ENCODE measurements at places on chromosomes 5 and 9.

DNA sequence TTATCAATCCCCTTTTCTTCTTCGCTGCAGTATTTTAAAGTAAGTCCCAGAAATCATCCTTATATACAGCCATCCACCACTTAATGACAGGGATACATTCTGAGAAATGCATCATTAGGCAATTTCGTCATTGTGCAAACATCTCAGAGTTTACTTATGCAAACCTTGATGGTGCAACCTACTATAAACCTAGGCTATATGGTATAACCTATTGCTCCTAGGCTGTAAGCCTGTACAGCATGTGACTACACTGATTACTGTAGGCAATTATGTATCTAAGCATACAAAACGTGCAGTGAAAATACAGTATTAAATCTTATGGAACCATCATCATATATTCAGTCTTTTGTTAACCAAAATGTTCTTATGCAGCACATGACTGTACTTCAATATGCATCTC is 36.8 kb downstream of the SAXO1 start:
- no peak for DNase-seq

DNA sequence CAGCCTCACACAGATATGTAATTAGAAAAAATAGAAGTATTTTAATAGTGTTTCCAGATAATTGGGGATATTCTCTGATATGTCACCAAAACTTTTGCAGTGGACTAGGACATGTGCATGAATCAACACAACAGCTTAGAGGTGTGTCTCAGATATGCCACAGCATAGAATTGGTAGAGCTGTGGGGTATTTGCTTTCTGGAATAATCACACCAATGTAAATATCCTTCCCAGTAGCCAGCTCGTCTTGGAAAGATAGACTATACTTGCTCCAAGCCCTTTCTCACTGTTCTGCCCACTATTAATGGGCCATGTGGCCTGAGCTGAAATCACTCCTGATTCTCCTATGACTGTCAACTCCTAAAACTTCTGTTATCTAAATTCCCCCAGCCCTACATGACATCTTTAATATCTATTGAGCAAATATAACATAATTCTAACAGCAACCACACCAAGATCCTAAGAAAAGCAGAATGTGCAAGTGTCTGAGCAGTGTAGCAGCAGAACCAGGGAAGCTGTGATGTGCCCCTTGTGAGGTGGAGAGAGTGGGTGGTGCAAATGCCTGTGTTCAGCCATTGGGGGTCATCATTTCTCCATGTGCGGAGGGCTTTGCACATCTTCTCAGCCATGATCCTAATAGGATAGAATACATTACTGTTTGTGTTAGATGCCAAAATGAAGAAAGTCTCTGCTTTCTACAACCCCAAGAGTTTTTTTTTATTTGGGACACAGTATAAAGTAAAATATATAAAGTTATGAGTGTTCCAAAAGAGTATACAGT is 65.0 kb downstream of the MELK start:
- DNase-seq, result no peak

- no peak for DNase-seq
These were observed 623.5 kb upstream of the NUDT12 start for GRCh38 chr5:104186100-104186499.

GRCh38 chr9:4927701-4928100 is 57.4 kb upstream of the JAK2 start:
- no peak for DNase-seq

- no peak for DNase-seq
These were observed 4.1 kb downstream of the FBXW11 start for GRCh38 chr5:172002310-172002709.

GRCh38 chr9:40927260-40927631 is 201.2 kb downstream of the FOXD4L6 start:
- DNase-seq, result no peak

- no peak for DNase-seq
These were observed 115.6 kb downstream of the XRCC4 start for GRCh38 chr5:83192947-83193346.

DNA sequence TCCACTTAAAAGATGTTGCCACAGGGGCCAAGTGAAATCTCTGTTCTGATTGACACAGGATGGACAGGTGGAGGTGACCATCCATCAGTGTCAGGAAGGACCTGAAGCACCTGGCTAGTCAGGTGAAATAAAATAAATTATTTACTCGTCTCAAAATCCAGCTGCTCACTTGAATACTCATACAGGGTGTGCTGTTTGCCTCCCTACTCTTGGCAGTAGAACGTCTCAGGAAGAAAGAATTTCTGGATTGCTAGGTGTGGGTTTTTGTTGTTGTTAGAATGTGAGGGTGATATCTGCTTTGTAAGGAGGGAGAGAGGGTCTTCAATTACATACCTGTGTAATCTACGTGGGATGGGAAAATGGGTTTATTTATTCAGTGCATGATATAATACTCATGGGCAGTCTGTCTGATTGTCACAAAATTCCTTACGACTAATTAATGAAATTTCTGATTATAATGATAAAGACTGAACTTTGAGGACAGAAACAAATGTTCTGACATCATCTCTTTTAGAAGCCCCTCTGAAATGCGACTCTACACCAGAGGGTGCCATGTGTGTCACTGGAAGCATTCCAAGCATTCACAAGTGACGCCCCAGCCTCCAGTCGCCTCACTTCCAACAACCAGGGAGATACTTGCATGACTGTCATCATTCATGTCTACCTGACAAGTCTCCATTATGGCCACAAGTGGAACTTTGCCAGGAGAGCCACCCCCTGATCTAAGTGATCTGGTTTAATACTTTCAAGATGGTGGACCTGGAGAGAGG is 218.4 kb downstream of the GAPVD1 start:
- no peak for DNase-seq

- no peak for DNase-seq
These were observed 501.0 kb upstream of the EDIL3 start for GRCh38 chr5:84885485-84886258.

DNA sequence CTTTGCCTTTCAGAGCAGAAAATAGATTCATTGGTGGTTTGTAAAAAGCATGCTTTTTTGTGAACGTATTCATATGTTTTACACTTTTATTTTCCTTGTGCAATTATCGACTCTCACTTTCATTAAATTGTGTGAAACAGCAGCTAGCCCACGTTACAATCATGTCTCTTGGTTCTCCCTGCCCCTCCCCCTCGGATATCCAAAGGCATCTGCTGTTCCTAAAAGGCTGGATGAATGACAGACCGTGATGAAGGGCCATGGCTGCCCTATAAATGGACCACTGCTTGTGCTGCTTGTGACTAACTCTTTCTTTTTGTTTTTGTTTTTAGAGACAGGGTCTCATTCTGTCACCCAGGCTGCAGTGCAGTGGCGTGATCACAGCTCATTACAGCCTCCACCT is 17.0 kb upstream of the SEMA4D start:
- DNase-seq, result no peak

GRCh38 chr5:160979385-160979784 is 127.4 kb upstream of the ATP10B start:
- no peak for DNase-seq

- DNase-seq, result no peak
These were observed 278.1 kb downstream of the AOPEP start for GRCh38 chr9:95004411-95005277.

DNA sequence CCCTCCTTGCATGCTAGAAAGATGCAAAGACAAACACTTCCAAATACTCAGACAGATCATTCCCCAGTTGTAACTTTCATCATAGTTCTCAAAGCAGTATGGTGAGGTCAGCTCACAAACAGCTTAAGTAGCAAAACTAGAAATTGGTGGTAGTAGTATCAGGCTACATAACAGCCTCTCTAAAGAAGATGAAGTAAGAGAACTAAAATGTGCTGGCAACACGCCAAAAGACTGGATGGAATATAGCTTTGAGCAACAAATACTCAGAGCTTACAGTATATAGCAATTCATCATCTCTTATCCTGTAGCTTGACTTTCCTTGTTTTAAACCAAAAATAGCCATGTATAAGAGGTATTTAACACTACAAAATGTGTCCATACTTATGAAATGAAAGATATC is 7.5 kb downstream of the PFDN1 start:
- DNase-seq, result no peak

DNA sequence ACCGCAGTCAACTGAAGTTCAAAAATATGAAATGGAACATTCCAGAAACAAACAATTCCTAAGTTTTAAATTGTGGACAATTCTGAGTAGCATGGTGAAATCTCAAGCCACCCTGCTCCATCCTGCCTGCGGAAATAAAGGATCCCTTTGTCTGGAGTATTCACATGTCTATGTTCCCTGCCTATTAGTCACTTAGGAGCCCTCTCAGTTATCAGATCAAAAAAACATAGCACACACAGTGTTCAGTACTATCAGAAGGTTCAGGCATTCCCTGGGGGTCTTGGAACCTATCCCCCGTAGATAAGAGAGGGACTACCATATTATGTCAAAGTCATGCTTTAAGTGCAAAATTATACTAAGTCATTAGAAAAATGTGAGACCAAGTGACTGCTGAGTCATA is 300.8 kb downstream of the SEMA5A start:
- no peak for DNase-seq

DNA sequence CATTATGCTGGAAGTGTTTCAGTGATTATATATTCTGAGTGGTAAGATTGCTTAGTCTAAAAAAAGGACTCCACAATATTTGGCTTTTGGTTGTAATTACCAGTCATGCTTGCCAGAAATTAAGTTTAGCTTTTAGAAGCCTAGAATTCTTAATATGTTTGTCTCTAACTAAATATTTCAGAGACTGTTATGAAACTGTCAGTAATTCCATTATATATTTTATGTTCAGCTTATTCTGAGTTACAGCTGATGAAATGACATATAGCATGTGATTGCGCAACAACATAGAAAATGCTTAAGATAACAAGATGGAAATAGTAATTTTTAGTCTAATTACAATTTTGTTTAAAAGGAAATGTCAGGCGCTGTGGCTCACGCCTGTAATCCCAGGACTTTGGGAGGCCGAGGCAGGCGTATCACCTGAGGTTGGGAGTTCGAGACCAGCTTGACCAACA is 44.2 kb downstream of the KIAA1958 start:
- no peak for DNase-seq

DNA sequence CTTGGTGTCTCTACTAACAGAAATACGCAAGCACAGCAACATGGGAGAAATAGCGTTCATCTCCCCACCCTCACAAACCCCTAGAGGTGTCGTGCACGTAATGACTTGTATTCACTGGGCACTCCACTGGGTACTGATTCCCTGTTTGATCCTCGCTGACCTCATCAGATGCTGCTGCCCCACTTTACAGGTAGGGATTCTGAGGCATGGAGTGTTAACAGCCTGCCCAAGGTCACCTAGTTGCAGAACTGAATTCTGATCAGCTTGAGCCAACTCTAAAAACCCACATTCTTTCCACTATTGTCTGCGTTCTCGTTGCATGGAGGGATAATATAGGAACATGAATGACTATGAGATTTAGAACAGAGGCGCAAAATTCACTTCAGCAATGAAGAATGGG is 96.3 kb downstream of the TRIO start:
- no peak for DNase-seq

- DNase-seq, result no peak
These were observed 156.4 kb upstream of the RFX3 start for GRCh38 chr9:3682186-3682585.

GRCh38 chr5:180315762-180316212 is 23.9 kb upstream of the MAPK9 start:
- DNase-seq, result peak; percentile 73

DNA sequence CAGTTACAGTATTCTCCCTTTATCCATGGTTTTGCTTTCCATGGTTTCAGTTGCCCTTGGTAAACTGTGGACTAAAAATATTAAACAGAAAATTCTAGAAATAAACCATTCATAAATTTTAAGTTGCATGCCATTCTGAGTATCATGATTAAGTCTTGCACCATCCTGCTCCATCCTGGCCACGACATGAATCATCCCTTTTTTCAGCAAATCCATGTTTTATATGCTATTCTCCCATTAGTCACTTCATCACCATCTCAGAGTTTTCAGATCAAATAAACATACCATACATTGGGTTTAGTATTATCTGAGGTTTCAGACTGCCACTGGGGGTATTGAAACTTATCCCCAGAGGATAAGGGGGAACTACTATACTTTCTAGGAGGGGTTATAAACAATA is 234.4 kb upstream of the ATP10B start:
- DNase-seq, result no peak

GRCh38 chr9:108484468-108484867 is 371.3 kb downstream of the ACTL7B start:
- DNase-seq, result no peak

DNA sequence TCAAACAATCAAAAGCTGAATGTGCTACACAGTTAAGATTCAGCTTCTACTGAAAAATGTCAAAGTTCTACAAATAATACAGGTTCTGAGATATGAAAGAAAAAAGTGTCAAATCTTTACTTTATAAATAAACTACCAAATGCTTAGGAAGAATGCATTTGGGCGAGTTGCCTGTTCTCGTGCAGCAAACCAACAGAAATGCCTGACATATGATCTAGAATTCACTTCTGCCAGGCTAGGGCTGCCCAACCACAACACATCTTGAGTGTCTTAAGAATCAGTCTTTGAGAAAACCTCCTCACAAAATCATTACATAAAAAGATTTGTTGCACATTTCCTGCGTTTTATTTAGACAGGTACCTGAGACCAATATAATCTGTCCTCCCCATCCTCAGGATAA is 42.2 kb downstream of the ANKH start:
- DNase-seq, result no peak

DNA sequence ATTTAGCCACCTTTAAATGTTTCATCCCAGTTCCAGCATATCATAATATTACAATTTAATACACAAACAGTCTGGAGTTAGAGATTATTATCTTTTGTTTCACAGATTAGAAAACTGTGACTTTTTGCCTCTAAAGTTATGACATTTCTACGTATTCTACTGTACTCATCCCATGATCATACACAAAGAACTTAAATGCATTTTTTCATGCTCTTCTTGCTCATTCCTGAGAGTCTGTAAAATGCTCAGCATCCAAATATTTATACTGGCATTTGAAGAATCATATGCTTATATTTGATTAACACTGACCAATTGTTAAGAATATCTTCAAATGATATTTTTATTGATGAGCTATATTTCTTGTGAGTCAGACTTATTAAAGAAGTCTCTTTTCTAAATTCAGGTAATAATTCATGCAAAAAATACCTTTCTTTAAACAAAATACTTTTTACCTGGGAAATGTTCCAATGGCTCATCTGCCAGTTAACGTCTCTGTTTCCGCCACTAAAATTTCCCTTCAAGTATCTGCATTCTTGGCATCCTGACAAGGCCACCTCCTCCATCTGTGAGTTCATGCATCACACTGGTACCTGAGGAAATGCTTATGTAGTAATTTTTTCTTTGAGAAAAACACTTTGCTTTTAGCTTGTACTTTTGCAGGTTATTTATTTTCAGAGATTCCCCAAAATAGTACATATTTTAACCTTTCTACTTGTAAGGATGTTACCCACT is 139.6 kb upstream of the RASA1 start:
- DNase-seq, result no peak

DNA sequence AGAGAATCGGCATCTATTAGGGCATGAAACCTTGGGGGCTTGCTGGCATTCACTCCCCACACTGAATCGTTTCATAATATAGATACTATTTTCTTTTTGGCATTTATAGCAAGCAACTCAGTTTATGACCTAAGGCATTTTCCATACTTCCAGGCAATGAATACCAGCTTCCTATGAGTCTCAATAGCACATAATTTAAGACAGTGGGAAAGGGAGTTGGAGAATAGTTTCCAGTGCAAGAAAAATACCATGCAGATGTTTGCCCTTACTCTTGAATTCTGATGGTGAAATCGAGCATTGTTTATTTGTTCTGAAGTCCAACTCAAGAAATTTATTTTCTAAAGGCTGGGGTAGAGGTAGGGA is 175.8 kb upstream of the KLF9 start:
- DNase-seq, result no peak

Measured in activated naive CD4-positive, alpha-beta T cell (primary cell).